ENCODE measurements at places on chromosomes 5 and 9.

GRCh38 chr9:34185778-34186551, 7.1 kb downstream of the UBAP1 start:
- peak; percentile 20 for DNase-seq

GRCh38 chr9:89639367-89639795, 34.6 kb downstream of the GADD45G start:
- no peak for DNase-seq

GRCh38 chr9:78032730-78033457, 1.3 kb upstream of the GNAQ start:
- no peak for DNase-seq

GRCh38 chr5:56006094-56006493, 11.3 kb upstream of the IL6ST start:
- DNase-seq, result no peak

DNA sequence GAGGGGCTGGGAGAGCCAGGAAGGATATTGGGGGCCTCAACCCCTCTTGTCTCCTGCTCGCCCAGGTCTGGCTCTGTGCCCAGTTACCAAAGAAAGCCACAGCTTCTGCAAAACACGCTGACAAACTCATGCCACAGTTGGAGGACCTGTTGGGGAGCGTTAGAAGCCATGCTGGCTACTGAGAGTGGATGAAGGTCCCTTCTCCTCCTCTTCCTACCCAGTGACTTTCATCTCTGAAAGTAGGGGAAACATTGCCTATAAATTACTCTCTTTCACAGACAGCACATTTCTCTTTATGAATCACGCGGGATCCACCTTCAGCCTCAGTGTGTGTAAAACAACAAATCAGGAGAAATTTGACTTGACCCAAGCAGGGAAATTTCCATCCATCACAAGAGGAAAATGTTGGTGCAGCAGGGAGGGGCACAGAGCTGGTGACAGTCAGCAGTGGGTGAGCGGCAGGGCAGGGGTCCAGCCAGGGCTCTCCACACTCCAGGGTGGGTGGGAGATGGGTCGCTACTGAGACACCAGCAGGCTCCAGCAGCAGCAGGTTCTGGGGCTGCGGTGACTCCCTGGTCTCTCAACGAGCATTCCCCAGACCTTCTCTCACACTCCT, 181.9 kb downstream of the FGF18 start:
- DNase-seq, result no peak

- no peak for DNase-seq
Observed at GRCh38 chr5:103829585-103829984, 267.0 kb upstream of the NUDT12 start.

- no peak for DNase-seq
Observed at GRCh38 chr5:40052808-40053207, 626.9 kb upstream of the PTGER4 start.

- DNase-seq, result peak; percentile 65
Observed at GRCh38 chr9:77456829-77457437, 191.2 kb downstream of the GNA14 start.

DNA sequence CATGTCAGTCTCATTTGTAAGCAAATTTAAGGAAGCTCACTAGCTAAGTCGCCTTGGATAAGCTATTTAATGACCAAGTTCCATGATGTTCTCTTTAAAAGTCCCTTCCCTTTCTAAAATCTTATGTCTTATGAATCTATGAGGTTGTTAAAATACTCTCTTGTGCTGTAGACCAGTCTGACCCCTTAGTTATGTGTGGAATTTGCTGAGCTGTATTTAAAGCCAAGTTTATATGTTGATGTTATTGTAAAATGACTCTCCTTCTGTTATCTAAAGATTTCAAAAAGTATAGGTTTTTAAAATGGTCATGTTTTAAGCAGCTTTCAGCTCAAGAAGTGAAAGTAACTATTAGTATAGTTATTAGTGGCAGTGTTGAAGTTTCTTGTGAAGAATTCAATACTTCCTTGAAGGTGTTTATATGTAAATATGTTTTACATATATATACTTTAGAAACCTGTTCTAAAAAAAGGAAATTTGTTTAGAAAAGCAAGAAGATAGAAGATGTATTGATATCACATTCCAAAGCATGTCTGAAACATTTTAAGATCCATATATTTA, 92.2 kb downstream of the CDC42SE2 start:
- no peak for DNase-seq

DNA sequence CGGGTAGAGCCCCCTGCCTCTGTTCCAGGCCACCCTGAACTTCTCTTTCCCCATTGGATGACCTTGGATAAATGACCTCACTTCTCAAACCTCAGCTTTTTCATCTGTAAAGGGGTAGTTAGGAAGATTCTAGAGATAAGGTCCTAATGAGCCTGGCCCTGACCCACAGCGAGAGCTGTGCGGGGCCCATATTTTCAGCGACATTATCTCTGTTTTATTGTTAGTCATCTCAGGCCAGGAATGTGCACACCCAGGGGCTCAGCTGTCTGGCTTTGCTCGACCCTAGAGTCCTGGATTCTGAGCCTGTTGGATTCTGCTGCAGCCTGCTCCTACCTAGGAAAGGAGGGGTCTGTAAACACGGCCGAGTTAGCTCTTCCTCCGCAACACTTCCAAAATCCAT, 81.2 kb upstream of the LMX1B start:
- no peak for DNase-seq

DNA sequence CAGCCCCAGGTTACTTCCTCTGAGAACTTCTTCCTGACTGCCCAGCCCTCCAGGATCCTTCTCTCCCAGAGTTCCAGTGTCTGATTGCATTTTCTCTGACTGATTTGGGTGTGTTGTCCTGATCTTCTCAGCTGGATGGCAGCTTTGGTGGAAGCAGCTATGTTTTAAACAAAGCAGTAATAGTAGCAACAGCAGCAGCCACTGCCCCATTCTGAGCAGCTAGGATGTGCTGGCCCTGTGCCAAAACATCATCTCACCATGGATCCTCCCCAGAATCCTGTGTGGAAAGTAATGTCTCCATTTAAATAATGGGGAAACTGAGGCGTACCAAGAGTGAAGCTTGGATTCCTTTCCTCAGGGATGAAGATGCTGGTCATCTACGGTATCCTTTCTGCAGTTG, 46.4 kb upstream of the PSD2 start:
- no peak for DNase-seq

DNA sequence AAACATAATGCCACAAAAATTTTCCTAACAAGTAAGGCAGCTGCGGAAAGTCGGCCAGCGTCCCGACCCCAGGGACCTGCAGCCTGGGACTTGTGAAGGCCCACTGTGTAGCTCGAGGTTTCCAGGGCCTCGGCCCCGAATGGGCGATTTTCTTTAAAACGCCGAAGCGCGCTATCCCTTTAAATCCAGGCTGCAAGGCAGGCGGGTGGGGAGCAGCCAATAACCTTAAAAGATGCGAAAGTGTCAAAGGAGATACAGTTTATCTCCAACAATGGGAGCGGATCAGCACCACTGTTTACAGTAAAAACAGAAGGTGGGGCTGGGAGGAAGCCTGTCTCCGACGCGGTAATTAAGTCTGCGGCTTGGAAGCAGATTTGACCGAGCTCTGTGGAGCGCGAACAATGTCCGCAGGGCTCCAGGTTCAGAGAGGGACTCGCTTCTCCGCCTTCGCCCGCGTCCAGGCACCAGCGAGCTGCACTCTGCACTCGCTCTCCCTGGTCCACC, 1.7 kb upstream of the ZSWIM6 start:
- DNase-seq, result peak; percentile 29

DNA sequence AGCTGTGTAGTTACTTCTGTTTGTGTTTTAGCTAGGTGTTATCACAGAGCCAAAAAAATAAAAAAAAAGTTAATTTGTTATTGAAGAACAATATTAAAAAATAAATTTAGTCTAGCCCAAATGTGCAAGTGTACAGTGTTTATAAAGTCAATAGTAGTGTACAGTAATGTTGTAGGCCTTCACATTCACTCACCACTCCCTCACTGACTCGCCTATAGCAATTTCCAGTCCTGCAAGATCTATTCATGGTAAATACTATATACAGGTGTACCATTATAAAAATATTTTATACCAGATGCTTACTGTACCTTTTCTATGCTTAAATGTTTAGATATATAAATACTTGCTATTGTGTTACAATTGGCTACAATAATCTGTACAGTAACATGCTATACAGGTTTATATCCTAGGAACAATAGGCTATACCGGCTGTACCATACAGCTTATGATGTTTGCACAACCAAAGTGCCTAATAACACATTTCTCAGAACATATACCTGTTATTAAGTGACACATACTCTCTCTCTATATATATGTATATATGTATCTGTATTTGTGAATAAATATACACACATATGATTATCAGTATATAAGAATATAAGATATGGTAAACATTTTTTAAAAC, 341.4 kb upstream of the EDIL3 start:
- DNase-seq, result no peak

GRCh38 chr5:90675222-90675621, 116.6 kb downstream of the ADGRV1 start:
- DNase-seq, result no peak

- DNase-seq, result no peak
Observed at GRCh38 chr5:37717276-37717612, 122.6 kb downstream of the GDNF start.

DNA sequence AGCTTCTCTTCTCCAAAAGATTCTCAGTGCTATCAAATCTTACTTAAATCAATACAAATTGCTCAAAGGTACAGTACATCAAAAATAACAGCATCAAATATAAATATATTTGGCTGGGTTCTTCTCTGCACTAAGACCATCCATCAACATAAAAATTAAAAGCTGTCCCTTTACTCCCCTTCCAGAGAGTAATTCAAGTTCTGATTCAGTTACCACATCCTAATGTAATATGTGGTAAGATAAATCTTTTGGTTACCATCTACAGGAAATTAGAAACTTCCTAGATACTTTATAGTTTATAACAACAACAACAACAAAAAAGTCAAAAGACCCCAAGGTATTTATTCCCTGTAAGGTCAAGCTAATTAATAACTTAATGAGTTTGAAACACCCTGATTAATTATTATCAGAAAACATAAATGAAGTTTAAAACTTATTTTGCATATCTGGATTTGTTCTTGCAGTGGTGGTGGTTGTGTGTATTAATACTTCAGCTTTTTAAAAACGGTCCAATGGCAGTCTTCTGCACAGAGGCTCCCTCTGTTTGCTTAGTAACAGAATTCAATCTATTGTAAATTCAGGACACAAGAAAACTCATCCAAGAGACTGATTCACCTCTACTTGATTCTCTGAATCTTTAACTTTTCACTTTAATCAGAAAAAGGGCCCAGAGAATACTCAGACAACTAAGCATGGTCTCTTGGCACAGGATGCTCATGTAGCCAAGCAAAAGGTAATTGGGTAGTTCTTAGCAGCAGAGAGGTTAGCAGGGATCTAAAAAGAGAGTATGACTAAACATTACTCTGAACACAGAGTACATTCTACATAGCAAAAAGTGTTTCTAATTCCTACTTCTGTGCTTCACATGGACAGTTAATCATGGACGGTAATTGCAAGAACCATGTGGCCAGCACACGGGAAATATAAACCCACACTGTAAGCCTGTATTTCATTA, 20.1 kb downstream of the DIAPH1 start:
- DNase-seq, result no peak

GRCh38 chr9:2645569-2645968, 24.0 kb downstream of the VLDLR start:
- no peak for DNase-seq

DNA sequence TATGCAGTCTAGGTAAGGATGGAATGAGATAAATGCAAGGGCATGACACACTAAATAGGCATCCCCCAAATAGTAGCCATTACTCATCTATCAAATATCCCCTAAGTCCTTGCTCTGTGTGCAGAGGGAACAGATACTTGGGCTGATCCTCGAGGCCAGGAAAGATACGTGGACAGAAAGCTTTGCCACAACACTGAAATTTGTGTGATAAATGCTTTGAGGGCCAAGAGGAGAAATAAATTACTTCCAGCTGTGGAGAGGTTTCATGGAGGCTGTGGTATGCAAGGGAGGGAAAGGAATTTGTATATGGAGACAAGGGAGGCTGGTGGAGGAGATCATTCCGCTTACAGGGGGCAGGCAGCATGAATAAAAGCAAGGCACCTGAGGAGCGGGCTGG, 18.5 kb downstream of the ATOX1 start:
- DNase-seq, result no peak

DNA sequence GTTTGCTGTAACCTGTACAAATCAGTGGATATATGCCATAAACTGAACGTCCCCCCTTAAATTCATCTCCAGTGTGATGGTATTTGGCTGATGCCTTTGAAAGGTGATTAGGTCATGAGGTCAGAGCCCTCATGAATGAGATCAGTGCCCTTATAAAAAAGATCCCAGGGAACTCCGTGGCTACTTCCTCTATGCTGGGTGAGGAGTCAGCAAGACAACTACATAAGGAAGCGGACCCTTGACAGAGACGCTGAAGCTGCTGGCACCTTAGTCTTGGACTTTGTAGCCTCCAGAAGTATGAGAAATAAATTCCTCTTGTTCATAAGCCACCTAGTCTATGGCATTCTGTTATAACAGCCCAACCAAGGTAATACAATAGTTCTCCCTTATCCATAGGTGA, 215.1 kb upstream of the ZNF608 start:
- DNase-seq, result no peak

GRCh38 chr9:21592063-21592338, 109.9 kb upstream of the IFNE start:
- no peak for DNase-seq

DNA sequence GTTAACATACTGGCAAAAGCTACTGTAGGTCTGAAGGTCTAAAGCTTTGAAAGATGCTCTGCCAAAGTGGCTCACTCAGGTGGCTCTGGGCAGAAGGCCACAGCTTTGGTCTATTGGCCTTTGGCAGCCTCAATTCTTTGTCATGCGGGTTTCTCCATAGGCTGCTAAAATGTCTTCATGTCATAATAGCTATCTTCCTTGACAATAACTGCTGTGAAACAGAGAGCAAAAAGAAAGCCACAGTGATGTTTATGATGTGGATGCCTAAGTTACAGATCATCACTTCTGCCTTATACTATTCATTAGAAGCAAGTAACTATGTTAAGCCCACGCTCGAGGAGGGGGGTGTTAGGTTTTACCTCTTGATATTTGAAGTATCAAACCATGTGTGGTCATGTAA, 906.1 kb upstream of the CDH9 start:
- DNase-seq, result no peak

GRCh38 chr9:87973730-87974292, 522 bp downstream of the CDK20 start:
- DNase-seq, result no peak

DNA sequence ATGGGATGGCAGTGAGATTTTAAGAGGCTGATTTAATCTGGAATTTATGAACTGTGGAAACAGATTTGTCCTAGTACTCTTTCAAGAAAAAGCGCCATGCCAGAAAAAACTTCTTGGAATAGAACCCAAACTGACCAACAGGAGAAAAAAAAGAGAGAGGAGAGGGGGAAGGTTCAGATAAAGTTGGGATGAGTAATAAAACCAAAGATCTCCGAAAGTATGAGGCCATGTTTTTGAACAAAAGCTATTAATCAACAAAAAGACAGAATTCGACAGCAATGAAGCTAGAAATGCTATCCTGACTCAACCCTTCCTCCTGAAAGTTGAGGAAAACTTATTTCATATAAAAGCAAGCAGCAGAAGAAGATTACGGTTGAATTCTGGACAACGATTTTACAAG, 135.5 kb downstream of the CEMIP2 start:
- no peak for DNase-seq

- no peak for DNase-seq
Observed at GRCh38 chr9:126635661-126636439, 22.1 kb downstream of the LMX1B start.

Measured in NCI-H1436 (cell line).